ENCODE measurements at places on chromosomes 2 and 18.

GRCh38 chr2:160345071-160345764, 145.1 kb upstream of the ITGB6 start:
- DNase-seq, result no peak

- DNase-seq, result no peak
Measured at GRCh38 chr2:196155575-196155974, 15.8 kb downstream of the STK17B start.

DNA sequence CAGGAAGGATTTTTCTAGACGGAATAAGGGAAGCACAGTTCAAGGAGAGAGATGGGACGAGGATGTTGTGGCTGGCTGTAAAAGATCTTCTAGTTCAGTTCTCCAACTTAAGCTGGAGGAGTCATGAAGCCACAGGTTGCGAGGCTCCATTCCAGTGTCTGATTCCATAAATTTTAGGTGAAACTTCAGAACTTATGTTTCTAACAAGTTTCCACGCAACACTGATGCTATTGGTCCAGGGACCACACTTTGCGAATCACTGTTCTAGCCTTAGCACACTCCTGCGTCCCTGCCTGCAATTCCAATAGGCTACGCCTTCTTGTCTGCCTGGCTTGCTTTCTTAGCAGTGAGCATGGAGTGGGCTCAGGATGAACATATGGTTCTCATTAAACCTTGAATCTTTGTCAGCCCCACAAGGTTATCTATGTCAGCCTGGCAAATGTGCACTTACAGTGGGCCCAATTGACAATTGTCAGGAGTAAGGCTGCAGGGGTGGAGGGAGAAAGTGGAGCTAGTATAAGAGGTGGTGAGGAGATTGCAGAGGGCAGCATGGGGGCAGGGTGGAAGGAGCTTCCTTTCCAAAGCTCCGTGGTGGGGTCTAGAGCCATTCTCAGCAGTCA, 438.1 kb upstream of the ST6GAL2 start:
- DNase-seq, result no peak

DNA sequence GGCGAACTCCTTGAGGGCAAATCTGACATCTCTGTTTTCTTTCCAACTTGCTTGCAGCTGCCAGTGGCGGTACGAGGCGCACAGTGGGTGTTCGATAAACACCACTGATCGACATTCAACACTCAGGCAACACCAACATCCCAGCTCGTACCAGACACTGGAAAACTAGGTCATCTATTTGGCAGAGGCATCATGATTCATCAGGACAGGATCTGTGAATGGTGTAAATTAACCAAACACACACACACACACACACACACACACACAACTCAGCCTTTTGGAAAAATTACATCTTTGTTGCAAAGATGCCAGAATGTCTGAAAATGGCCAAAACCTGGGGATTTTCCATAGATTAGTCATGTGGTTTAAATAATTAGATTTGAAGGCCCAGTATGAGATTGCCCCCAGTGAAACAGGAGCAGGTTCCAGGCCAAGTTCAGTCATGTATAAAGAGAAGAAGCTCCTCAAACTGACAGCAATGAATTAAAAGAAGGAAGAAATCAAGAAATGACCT, 150.5 kb upstream of the NCKAP5 start:
- no peak for DNase-seq

DNA sequence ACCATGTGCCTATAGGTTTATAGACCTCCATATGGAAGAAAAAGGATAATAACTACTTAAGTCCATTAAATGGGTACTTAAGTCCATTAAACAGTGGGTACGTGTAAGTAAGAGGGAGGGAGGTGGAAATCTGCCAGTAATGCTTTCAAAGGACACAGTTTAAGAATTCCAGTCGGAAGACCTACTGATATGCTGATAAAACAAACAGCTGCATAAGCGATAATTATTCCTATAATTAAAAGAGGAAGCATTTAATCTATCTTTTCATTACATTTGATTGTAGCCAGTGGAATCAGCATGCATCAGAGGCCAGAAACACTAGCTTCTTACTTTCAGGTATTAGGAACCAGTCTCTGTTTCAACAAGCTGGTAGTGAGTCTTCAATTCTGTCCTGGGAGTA, 96.4 kb upstream of the DDX18 start:
- no peak for DNase-seq

DNA sequence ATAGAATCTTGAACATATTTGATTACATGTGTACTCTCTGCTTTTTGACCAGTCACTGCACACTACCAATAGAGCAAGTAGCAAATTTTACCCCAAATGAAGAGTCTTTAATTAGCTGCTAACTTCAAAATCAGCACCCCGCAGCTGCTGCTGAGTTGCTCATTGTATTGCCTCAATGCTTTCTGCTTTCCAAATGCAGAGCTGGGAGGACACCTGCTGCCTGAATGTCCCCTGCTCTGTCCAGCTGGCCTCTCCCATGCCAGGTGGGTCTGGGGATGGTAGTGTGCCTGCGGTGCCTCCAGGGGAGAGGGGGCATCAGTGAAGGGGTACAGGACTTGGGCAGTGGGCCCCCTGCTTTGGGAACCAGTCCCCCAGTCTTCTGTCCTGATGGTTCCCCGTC, 184.8 kb downstream of the PRKCE start:
- DNase-seq, result no peak

- no peak for DNase-seq
Measured at GRCh38 chr2:190809139-190809764, 71.4 kb upstream of the GLS start.

DNA sequence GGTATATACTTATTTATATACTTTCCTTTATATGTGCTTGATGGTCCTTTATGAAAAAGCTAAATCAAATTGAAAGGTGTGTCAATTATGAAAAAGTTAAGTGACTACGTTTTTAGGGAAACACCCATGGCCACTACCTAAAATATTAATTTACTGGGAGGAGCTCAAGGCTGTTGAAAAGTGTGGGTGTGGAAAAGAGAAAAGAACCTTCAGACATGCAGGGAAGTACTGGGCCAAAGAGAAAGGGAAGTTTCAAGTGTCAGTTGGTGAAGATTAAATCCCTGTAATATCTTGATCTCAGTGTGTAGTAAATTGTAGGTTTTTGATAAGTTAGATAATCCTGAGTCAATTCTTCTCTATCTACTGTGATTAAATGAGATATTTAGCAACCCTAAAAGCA, 6.2 kb upstream of the GKN1 start:
- no peak for DNase-seq

DNA sequence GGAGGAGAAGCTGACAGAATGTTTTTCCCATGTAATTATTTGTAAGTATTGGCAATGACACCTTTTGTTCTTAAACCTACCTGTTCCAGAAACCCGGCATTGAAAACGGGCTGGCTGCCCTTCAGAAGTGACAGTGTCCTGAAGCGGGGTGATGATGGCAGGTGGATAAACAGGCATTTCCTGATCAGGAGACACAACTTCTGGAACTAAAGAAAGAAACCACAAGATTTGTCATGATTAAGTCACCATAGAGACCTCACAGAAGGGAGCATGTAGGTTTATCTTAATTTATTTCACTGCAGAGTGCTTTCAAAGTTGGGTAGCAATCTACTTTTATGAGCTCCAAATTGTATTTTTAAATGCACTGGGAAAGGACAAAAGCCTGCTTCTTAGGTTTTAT, 43.1 kb downstream of the TTN start:
- DNase-seq, result no peak

- no peak for DNase-seq
Measured at GRCh38 chr18:12091538-12092141, 2.0 kb upstream of the ANKRD62 start.

DNA sequence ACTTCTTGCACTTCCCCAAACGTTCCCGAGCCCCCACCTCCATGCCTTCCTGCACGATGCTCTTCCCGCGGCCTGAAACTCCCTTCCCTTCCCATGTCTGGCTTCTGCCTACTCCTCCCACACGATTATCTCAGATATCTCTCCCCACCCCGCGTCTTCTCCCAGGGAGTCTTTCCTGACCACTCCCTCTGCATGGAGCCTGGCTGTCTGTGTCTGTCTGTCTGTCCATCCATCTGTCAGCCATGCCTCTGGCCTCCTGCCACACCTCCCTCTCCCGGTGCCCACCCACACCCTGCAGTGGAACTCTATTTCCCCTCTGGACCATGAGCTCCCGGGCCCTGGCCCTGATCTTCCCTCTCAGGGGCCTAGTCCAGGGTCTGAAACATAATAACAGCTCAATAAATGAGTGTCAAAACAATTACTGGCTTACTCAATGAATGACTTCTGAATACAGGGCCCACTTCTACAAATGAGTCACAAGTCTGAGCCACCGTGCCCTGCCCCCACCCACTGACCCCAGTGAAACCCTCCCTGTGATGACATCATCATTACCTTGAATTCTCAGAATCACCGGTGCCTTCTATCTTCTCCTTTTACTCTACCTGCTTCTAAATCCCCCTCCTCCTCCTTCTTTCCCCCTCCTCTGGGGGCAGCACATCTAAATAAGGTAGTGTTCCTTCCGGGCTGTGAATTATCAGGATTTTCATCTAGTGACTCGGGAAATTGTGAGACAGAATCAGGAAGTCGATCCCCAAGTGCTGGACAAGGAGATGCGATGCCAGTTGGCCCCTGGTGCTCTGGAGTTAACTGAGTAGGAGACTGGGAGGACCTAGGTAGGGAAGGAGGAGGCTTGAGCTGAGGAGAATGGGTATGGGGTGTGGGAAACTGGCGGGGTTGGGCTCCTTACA, 46.1 kb upstream of the PLB1 start:
- DNase-seq, result peak; percentile 90

DNA sequence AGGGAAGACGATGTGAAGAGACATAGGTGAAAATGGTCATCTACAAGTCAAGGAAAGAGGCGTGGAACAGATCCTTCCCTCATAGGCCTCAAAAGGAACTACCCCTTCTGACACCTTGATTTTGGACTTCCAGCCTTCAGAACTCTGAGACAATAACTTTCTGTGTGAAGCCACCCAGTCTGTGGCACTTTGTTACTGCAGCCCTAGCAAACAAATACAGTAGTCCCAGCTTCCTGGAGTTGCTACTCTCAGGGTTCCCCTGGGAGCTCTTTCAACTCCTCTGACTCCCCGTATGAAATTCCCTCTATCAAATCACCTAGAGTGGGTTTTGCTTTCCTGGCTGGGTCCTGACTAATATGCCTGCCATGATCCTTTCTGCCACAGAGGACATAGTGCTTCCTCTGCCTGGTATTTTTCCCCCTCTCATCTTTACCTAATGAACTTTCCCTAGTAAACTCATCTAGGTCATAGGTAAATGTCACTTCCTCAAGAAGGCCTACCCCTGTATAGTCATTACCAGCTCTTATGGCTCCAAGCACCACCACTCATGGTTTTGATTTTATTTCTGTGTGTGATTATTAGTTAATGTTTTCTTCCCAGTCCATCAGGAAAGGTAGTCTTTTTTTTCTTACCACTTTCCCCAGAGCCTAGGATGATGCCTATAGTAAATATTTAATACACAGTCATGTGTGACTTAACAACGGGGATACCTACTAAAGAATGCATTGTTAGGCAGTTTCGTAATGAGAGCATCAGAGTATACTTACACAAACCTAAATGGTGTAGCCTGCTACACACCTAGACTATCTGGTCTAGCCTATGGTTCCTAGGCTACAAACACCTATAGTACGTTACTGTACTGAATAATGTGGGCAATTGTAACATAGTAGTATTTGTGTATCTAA, 111.5 kb upstream of the LGALSL start:
- DNase-seq, result no peak

- no peak for DNase-seq
Measured at GRCh38 chr2:12221584-12221983, 475.2 kb downstream of the LPIN1 start.

GRCh38 chr2:127283275-127283674, 10.7 kb downstream of the ERCC3 start:
- DNase-seq, result no peak
